ENCODE measurements at places on chromosomes 5 and 9.

GRCh38 chr5:60806591-60807243 lies 37.4 kb downstream of the ELOVL7 start:
- DNase-seq, result no peak

GRCh38 chr5:102955488-102955887 lies 164.4 kb downstream of the GIN1 start:
- no peak for DNase-seq

DNA sequence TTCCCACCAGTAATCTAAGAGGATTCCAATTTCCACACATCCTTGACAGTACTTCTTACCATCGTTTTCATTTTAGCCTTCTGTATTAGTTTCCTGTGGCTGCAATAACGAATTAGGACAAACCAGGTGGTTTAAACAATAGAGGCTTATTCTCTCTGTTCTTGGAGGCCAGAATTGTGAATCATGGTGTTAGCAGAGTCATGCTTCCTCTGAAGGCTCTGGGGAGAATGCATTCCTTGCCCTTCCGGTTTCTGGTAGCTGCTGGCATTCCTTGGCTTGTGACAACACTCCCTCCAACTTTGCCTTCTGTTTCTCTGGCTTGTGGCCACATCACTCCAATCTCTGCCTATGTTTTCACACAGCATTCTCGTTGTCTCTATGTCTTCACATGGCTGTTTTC lies 23.5 kb downstream of the RIGI start:
- DNase-seq, result peak; percentile 49

GRCh38 chr9:111597852-111598732 lies 1.4 kb downstream of the PTGR1 start:
- DNase-seq, result peak; percentile 84

DNA sequence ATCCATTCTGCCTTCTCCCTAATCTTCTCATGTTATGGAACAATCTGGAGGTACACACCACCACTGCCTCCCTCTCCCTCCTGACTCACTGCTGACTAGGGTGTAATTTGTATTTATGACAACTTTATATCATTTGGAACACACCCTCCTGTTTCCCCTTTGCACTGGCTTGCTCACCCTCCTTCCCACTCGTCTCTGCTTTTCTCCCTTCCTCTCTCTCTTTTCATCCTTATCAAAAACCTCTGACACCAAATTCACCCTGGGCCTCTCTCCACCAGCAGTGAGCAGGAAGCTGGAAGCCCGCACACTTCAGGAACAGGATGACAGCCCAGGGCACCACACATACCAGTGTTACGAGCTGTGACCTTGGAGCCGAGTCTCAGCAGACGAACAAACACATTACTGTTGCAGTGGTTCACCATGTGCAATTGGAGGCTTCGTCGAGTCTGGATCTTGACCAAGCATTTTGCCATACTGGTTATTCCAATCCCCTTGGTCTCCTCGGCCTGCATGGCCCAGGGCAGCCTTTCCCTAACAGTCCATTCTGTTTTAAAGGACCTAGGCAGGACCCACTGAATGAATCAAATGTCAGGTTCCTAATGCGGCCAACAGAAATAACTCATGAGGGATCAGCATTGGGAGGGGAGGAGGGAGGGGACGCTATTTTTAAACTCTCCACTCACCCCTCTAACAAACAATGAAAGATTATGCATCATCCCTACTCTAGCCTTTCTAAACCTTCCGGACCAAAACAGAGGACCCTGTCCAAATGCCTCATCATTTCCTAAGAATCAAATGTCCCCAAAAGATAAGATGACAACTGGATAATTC lies 203.9 kb upstream of the RASEF start:
- no peak for DNase-seq

- no peak for DNase-seq
These were observed 26.5 kb downstream of the OGN start for GRCh38 chr9:92377876-92378275.

- peak; percentile 49 for DNase-seq
These were observed 1.7 kb upstream of the POMT1 start for GRCh38 chr9:131500939-131501541.

- DNase-seq, result peak; percentile 65
These were observed 244.7 kb downstream of the PIK3R1 start for GRCh38 chr5:68460147-68460798.

- DNase-seq, result no peak
These were observed 273.6 kb upstream of the RGMB start for GRCh38 chr5:98499892-98500291.

DNA sequence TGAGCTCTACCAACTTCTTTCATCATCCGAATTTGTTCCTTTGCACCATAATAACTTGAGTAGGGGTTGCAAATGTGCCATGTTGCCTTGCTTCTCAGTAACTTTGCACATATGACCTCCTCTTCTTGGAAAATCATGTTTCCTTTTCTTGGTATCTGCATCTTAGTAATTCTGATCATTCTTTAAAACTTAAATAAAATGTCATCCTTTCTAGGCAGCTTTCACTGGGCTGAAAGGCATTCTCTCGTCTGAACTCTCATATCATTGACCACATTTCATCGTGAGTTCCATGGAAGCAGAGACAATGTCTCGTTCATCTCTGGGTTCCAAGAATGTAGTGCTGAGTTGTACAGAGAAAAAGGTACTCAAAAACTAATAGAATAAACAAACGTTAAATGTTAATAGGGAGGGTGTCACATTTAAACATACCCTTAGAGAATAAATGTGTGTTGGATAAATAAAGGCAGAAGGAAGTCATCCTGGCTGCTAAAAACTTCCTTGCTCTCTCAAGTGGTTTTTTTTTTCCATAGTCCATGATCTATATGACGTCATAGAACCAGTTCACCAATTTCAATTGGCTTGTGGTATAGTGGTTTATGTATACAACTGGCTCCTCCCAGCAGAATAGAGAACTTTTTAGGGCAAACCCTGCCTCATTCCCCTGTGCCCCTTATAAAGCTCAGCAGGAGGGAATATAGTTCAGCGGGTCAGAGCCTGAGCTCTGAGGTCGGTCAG lies 218.1 kb upstream of the TRIM32 start:
- no peak for DNase-seq

DNA sequence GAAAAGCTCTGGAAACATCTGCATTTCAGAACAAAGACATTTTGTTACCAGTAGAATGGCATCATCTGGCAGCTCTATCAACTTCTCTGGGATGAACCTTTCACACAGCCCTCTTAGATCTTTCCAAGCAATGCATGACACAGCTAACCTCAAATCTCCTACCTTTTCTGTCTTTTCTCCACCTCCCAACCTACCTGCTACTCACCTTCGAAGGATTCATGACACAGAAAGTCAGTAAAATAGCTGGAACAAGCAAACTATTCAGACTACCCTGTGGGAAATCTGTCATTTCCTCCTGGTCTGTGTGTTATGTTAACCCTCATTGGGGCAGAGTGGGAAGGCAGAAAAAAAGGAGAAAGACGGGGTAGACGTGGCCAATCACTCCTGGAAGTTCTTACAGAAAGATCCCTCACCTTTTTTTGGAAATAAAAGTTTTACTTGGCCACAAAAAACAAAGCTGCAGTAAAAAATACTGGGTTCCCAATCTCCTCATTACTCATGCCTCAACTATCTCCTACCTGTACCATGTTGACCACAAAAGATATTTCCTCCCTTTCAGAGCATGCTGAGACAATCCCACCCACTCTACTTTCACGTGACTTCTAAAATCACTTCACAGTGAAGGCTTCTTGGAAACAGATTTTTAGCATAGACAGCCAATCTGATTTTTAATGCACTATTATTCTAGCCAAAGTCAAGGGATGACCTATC lies 362.1 kb upstream of the RFX3 start:
- DNase-seq, result no peak

DNA sequence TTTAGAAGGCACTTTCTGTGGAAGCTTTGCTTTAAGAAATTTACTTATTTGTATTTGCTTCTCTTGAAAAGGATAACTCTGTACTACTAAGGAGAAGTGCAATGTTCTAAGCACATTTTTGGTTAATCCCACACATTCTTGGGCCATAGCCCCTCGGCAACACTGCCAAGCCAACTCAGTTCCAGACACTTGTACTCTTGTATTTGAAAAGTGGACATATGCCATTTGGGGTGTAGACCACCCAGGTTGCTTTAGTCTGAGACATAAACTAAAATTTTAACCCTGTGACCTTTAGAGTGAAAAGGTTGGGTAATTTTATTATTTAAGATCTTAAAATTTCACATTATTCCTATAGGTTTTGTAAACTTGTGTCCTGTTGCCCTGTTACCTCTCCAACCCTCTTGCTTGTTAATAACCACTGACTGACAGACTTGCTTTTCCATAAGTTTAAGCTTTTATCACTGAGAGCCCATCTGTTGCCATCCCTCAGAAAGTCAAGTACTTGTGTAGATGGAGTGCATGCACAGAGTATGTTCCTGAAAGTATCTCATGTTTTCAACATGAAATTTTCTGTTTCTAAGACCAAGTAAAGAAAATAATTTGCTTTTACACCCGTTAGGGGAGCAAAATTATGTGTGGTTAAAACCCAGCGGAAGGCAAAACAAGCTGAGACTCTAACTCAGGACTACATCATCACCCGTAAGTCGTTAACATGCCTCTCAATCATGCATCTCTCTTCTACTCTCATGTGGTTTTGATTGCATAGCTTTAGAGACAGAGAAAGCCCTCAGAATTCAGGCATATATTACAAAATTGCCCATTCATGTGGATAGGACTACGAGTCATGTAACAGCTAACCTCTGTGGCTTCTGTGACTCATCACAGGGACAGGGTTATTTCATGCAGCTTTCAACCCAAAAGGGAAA lies 117.3 kb downstream of the GDNF start:
- DNase-seq, result peak; percentile 78

GRCh38 chr9:83934569-83935275 lies 13.5 kb upstream of the KIF27 start:
- DNase-seq, result no peak

GRCh38 chr9:16640649-16641048 lies 229.8 kb downstream of the BNC2 start:
- peak; percentile 24 for DNase-seq

DNA sequence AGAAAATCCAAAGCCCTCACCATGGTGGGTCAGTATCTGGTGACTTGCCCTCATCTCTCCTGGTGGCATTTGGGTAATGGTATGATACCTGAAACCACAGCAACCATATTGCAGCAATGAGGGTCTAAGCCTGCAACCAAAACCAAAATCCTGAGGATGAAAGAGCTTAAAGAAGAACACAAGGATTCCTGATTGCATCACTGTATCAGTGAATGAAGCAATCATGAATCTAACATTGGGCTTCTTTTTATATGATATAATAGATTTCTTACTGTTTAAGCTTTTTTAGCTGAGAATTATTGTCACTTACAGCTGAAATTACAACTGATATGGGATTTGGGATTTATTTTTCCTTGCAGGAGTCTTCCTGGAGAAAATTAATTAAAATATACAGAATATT lies 269.9 kb downstream of the MEF2C start:
- no peak for DNase-seq

- DNase-seq, result no peak
These were observed 166.4 kb upstream of the OTULINL start for GRCh38 chr5:14415024-14415697.
